ENCODE measurements at places on chromosomes 1 and 21.
A peak's percentile ranks its signal among the peaks of the same experiment; 100 is the strongest.

- DNase-seq: no peak
These were observed 1686.2 kb downstream of the PLA2G4A start for GRCh38 chr1:188514917-188515316.

DNA sequence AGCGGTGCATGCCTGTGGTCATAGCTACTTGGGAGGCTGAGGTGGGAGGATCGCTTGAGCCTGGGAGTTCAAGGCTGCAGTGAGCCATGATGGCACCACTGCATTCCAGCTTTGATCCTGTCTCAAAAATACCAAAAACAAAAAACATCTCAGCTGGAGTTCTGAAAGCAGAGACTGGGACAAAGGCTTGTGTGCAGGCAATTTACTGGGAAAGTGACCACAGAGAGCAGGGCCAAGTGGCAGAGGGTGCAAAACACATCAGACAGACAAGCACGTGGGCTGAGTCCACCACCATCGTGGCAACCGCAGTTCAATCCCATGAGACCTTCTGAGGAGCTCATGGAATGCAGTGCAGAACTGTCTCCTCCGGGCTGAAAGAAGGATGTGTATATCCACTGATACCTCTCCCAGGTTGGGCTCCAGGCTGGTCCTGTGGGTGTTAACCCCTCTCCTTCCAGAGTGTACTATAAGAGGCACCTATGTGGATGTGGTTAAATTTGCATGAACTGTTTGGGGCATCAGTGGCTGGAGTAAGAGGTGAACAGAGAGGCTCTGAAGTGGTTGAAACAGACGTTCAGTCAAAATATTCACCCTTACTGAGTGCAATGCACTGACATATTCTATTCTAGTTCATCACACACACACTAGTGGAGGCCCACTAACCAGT is 10.8 kb downstream of the PIGP start:
- DNase-seq: no peak

DNA sequence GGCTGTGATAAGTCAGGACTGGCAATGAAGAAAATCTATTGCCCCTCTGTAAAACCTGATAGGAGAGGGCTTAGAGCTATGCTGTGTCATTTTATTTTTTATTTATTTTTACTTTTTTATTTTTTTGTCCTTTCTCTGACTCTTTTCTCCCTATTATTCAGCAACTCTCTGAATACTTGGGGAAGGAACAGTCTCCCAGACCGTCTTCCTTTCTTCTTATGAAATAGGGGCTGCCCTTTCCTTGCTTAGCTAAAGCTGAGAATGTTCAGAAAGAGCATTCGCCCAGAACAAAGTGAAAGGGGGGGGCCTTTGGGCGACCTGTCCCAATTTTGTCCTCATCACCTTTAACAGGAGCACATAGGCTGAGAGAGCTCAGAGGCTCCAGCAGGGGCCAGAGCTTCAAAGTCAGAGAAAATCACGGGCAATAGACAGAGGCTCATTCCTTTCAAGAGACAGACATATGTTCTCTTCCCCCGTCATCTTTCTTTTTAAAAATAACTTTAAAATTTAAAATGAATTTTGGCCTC is 80.9 kb downstream of the RNF220 start:
- no peak for DNase-seq

- DNase-seq: peak; percentile 31
These were observed 57.5 kb downstream of the RGS2 start for GRCh38 chr1:192866241-192866868.

DNA sequence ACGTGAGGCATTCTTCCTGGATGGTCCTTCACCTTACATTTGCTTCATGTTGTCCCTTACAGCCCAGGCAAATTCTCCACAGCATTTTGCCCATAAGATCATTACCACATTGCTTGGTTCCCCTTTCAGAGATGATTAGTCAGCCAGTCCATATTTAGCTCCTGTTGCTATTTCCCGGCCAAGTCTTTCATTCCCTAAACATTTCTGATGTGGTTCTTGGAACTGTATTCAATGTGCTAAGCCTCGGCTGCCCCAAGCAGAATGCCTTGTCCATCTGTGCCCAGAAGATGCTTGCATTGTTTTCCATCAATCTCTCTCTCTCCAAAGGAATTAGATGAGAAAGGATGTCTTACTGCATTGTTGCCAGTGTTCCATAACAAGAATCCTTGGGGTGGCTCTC is 420.9 kb upstream of the CAMK1G start:
- no peak for DNase-seq

DNA sequence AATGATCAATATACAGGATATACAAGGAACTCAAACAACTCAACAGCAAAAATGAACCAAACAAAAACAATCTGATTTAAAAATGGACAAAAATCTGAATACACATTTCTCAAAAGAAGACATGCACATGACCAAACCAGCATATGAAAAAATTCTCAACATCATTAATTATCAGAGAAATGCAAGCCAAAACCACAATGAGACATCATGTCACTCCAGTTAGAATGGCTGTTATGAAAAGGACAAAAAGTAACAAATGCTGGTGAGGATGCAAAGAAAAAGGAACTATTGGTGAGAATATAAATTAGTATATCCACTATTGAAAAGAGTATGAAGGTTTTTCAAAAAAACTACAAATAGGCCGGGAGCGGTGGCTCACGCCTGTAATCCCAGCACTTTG is 42.0 kb downstream of the FCRL3 start:
- DNase-seq: no peak

- DNase-seq: no peak
These were observed 166.3 kb upstream of the USP24 start for GRCh38 chr1:55381491-55381890.

DNA sequence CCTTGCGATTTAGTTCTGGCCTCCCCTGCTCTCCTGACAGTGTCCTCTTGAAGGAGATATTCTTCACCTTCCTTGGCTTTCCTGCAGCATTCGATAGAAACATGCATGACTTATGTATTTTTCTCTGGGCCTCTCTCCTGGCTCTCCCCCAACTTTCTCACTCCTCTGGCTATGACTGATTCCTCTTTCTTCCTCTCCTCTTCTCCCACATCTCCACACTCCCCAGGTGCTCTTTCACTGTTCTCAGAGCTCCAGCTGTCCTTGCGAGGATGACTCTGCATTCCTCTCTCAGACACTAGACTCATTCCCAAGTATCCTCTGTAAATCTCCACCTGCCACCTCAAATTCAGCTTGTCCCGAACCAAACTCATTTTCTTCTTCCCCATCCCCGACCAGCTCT is 18.0 kb downstream of the LRRC42 start:
- DNase-seq: no peak

GRCh38 chr1:61013946-61014667 is 68.3 kb upstream of the NFIA start:
- no peak for DNase-seq

DNA sequence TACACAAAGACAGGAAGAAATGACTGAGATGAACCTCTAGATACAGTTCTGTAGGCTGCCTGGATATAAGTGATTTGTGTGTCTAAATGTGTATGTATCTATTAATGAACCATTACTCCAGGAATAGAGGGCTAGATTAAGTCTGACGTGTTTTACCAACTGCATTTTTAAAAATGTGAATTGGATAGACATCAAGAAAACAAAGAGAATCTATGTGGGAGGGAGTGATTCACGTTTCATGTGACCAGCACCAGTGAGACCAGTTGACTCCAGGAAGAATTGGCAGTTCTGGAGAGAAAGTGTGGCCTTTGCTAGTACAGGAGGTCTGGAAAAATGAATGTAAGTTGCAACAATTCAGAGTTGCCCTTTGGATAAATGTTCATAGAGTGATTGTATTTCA is 53.4 kb upstream of the RGS21 start:
- no peak for DNase-seq

DNA sequence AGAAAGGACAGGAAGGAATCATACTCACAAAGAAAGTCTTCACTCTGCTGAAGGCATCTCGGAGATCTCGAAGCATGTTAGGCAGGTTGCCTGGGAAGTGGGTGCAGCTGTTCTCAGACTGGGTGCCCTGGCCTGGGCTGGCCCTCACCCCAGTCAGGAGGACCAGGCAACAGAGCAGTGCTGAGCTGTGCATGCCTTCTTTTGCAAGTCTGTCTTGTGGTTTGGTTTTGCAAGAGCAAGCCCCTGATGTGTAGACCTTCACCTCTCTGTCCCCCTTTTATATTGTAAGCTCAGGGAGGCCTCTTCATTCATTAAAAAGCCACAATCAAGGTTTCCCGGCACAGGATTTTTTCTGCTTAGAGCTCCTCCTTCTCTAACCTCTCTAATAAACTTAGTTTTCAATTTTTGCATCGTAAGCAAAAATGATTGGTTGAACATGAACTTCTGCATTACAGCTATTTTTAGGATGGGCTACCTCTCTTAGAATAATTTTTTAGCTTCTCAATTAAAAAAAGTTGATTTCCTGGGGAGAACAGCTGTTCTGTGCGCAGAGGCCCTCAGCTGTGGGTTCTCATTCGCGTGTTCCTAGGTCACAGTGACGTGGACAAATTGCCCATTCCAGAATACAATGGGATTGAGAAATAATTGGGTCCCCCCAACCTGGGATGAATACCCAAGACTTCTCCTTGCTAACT is at the start of gene IL10:
IL10 (minus strand) TSS at position 252 of the 695 bp plus-strand sequence; CDS start at position 193, 59 bp downstream.
- no peak for DNase-seq

DNA sequence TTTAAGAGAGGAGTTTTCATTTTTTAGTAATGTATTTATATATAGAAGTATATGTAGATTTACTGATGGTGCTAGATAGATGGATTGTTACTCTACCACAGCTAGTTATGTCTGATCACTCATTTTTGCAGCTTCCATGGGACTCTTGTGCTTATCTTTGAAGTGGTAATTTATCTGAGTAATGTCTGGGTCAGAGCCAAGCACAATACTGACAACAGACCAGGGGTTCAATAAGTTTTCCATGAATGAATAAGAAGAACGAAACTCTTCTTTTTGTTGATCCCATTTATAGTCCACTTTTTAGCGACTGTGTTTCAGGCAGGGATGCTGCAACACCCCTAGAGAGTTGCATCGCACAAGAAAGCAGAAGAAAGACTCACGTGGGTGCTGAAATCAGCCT is 935.2 kb downstream of the PLA2G4A start:
- DNase-seq: no peak

GRCh38 chr1:41547781-41548560 is 63.5 kb upstream of the EDN2 start:
- DNase-seq: no peak

- DNase-seq: no peak
These were observed 554 bp downstream of the EVA1C start for GRCh38 chr21:32413015-32413504.

GRCh38 chr1:232728507-232729263 is 76.5 kb upstream of the MAP10 start:
- no peak for DNase-seq

DNA sequence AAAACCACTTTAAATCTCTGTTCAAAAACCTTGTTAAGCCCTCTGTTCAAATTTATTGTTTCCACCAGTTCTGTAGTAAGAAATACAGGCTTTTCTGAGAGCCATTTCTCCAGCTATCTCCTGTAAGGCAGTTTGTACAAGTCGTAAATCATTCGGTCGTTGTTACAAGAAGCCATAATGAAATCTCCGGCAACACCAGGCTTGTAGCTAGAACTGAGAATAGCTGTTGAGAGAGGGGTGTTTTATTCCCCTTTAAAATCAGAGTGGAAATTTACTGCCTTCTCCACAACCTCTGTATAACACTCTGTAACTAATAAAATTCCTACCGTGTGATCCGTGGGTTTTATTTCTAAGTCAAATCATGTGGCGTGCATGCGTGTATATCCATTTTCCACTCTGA is 335.8 kb upstream of the KAZN start:
- no peak for DNase-seq

DNA sequence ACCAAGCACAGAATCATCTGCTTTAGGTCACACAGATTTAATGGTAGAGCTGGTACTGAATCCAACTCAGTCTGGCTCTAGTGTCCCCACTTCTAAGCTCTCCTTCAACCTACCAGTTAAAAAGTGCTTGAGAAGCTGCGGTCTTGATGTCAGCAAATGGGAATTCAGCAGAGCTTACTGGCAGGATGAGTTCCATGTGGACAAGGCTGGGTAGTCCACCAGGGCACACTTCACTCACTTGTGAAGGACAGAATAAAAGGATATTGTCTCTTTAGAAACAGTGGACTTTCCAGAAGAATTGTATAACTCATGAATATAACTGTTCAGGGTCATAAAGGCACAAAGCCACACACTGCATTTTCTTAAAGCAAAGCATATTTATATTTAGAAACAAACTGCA is 35.1 kb upstream of the GUCA2B start:
- DNase-seq: no peak

- no peak for DNase-seq
These were observed 29.2 kb downstream of the FMO1 start for GRCh38 chr1:171277534-171277933.
